ENCODE measurements at places on chromosomes 3 and 15.

- no peak for DNase-seq
Observed at GRCh38 chr3:101061312-101061711, 68.1 kb upstream of the ABI3BP start.

GRCh38 chr15:78715434-78715833 lies 74.4 kb upstream of the CHRNB4 start:
- DNase-seq, result peak; percentile 16

DNA sequence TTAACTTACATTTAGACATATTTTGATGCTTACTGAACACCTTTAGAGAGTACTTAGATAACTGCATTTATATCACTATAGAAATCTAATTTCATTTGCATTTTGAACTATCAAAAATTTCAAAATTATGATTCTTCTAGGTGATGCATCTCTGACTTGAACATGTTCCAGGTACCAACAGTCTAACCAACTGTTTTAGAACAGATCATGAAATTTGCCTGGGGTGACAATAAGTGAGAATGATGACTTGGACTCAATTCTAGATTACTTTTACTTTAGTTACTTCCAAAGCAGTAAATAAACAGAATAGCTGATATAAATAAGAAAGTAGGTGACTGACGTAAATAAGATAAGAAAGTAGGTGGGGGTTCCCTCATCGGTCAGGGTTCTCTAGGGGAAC lies 307.8 kb downstream of the BCHE start:
- DNase-seq, result no peak

DNA sequence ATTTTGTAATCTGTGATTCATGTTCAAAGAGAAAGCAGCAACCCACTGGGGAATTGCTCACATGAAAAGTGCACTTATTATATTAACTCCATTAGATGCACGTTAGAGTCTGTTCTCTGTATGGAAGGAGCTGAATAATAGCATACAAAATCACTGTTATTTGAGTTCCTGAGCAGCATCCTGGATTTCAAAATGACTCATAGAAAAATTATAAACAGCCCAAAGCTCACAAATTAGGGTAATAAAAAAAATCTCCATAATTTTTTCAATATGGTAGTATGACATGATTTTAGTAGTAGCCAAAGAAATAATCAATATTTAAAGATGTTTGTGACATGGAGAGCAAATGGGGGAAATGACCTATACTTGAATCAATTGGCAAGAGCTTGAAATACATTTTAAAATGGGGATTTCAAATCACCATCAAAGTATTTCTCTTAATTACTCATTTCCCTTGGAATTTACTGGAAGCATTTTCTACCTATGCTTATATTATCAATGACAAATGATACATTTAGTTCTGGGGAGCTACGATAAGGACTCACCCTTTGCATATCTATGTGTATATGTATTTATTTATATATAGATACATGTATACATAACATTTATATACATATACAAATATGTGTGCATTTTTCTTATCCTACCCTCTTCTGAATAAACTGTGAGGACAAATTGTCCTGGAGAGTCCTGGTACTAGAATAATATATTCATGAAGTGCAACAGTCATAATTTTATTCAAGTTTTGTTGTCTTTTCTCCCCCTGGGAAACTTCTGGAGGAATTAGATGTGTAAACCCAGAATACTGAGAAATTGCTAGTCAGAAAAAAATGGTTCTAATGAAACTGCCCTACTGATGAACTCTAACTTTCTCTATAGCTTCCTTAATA lies 116.3 kb downstream of the RPL22L1 start:
- DNase-seq, result no peak

DNA sequence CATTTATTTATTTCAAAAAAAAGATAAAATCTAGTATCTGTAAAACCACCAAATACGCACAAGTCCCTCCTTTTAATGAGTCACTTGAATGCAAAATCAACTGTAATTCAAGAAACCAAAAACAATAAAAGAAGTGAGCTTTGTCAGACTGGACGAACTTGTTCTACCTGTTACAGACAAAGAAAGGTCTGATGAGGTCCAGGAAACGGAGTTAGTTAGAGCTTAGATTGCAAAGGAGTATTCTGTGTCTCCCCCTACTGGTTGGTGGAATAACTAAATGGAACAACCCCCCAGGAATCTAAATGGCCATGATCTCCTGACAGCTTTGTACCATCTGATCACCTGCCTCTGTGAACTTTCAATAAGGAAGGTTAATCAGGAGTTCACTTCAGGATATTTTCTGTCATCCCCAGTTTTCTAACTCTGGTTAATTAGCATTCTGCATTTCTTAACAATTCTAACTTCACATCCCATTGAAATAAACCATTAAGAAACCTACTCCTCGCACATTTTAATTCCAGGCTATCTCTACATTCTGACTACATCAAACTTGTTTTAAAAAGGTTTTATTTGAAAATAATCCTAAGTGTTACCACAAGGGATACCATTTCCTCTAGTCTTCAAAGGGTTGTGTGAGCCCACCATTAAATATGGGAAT lies 333.0 kb upstream of the SATB1 start:
- DNase-seq, result peak; percentile 81

DNA sequence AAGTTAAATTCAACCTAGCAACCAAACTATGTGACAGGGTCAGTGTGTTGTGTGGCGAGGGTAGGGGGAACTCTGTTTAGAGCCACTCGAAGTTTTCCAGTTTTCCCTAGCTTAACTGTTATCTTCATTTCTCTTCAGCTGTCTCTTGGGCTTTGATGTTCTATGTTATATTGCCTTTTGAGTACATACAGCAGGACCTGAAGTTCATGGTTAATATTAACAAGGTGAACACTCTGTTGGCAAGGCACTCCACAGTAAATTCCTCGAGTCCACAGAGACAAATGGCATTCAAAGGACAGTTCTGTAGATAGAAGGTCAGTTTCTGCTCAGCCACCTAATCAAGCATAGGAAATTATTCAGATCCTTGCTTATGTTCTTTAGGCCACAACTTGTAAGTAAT lies 147.9 kb upstream of the DPH6 start:
- DNase-seq, result no peak

Measured in LoVo (cell line).